ENCODE measurements at places on chromosomes 1 and 21.
A peak's percentile ranks its signal among the peaks of the same experiment; 100 is the strongest.

DNA sequence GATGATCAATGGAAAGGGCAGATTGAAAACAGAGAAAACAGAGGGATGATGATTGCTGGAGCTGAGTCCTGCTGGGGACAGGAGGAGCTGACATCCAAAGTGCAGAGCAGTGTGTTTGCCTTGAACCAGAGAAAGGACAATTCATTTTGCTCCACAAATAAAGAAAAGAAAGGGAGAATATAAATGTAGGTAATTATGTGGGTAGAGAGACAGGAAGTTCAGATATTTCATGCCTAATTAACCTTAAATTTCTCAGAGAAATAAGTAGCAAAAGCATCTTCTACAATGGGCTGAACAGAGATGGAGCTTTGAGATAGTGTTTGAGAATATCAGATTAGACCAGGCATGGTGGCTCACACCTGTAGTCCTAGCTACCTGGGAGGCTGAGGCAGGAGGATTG is 93.2 kb downstream of the TNFSF18 start:
- DNase-seq, result no peak

DNA sequence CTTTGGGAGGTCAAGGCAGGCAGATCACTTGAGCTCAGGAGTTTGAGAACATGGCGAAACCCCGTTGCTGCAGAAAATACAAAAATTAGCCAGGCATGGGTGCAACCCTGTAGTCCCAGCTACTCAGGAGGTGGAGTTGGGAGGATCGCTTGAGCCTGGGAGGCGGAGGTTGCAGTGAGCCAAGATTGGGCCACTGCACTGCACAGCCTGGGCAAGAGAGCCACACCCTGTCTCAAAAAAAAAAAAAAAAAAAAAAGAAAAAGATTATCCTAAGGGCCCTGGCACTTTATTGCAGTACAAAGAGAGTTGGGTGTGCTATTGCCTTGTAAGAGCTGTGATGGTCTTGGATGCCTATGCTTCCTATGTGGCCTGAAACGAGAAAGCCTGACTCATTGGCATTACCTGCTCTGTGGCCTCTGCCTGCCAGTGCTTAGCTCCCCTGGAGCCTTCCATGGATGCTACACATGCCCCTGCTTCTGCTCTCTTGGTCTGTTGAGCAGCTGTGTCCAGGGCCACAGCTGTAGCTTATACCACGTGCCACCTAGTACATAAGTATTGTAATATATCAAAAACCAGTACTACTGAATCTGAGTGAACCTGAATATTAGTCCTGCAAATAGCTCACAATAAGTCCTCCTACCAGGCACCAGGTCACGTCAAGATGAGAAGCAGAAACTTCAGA is 45.8 kb downstream of the DNAJC6 start:
- DNase-seq, result no peak

- DNase-seq, result no peak
Measured at GRCh38 chr1:63428815-63429214, 61.4 kb downstream of the ALG6 start.

GRCh38 chr1:205391386-205391785 is 30.5 kb downstream of the LEMD1 start:
- DNase-seq, result no peak

GRCh38 chr1:209927466-209927865 is 10.6 kb upstream of the SYT14 start:
- no peak for DNase-seq

DNA sequence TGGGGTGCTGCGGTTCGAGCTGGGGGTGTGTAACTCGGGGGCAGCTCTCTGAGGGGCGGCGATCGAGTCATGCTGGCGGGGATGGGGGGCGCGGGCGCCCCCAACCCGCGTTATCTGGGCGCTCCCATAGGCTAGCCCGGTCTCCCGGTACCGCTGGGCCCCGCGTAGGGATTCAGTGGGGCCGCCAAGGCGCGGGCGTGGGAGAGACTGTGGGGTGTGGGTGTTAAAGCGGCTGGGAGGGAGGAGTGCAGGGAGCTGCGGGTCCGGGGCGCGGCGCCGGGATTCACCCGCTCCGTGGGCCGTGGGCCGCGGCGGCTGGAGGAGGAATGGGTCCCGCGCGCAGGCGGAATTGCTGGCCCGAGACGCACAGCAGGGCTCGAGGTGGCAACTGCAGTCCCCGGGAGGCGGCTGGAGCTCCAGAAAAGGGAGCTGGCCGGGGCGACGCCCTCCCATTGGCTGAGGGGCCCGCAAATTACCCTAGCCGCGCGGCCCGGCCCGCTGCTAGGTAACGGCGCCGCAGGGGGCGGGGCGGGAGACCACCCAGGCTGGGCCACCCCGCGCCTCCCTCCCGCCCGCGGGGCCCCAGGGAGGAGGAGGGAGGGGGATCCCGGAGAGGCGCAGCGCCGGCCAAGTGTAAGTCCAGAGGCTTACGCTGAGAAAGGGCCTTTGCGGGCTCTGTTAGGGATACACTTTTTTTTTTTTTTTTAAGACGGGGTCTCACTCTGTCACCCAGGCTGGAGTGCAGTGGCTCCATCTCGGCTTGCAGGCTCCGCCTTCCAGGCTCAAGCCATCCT is at the start of gene PTCH2:
Gene PTCH2, minus strand, starts transcription at position 392 of the 794 bp plus-strand sequence. Its CDS starts 321 bp downstream, at position 71.
- DNase-seq, result peak; percentile 73

- no peak for DNase-seq
Measured at GRCh38 chr1:77830946-77831345, 51.5 kb downstream of the MIGA1 start.

- no peak for DNase-seq
Measured at GRCh38 chr1:244941121-244941520, 76.8 kb upstream of the HNRNPU start.

DNA sequence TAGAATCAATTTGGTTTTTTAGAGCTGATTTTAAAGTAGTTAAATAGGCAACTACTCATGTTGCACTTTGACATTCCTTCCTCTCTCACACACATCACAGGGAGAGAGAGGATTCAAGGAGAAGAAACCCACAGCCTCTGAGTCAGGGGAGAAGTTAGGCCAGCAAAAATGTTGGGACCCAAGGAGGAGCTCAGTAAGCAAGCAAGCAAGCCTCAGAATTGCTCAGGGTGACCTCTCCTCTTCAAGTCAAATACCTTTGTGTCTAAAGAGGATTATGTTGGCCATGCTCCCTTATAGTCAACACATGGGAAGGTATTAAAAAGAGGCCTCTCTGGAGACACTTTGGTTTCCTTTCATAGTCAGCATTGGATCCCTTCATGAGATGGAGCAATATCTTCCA is 80.5 kb upstream of the WARS2 start:
- peak; percentile 48 for DNase-seq

DNA sequence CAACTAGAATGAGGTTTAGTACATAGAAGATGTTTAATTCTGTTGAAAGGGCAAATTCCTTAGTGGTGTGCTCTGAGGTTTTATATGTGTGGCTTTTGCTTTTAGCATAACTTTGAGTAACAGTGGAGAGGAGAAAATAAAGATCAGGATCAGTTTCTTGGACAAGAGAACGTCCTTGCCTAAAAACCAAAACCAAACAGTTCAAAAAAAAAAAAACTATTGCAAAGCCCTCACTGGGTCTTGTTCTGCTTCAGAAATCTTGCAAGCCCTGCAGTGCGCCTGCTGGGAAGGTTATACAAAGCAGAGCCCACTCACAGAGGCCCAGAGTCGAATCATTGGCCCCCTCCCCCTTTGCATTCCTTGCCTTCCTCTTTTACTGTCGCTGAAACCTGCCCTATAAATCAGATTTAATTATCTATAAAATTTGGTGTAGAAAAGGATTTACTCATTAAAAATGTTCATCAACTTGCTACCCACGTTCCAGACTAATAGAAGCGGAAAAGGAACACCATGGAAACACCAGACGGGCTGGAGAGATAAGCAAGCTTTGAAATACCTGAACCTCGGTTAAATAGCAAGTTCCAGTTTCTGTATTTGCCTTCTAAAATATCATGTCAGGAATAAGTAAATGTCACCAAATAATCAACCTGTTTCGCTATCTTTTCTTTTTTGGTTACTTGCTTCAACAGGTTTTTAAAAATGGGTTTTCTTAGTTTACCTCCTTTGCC is 201.6 kb upstream of the PTBP2 start:
- DNase-seq, result peak; percentile 66

GRCh38 chr1:170694172-170694926 is 30.4 kb downstream of the PRRX1 start:
- no peak for DNase-seq
